ENCODE measurements at places on chromosomes 6 and 20.

DNA sequence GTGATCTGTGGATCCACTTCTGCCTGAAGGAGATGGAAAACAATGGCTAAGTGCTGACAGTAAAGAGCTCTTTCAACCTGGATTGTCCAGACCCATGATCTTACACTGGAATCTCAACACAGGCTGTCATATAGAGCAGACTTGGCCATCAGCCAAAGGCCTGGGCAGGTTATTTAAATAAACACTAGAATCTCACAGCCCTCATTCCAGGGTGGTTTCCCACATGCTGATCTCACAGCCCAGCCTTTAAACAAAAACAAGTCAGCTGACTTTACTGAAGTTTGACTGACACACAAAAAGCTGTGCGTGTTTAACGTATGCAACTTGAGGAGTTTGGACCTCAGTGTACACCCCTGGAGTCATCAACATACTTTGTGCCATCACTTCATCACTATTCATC, 28.4 kb downstream of the SYNDIG1 start:
- DNase-seq, result no peak

- DNase-seq, result no peak
Observed at GRCh38 chr6:119395192-119395591, 45.6 kb upstream of the MAN1A1 start.

- DNase-seq, result no peak
Observed at GRCh38 chr6:79570129-79571029, 33.1 kb upstream of the LCA5 start.

GRCh38 chr6:27471365-27472115, 1.4 kb downstream of the ZNF184 start:
- no peak for DNase-seq

DNA sequence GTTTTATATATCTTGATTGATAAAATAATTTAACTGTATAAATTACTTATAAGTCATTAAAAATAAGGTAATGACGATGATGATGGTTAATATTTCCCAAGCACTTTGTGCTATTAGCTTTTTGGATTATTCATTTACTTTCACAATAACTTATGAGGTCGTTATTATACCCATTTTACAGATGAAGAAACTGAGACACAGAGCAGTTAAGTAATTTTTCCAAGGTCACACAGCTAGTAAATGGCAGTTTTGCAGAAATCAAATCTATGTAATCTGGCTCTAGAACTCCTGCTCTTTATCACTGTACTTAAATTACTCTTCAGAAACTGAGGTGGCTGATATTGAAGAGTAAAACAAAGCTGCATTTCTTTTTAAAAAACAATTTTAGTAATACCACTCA, 18.2 kb downstream of the NOL7 start:
- DNase-seq, result no peak

- no peak for DNase-seq
Observed at GRCh38 chr6:44224029-44224964, 902 bp downstream of the SLC29A1 start.

GRCh38 chr20:3716195-3716834, 3.9 kb upstream of the SIGLEC1 start:
- DNase-seq, result no peak

- peak; percentile 74 for DNase-seq
Observed at GRCh38 chr6:82364087-82365015, 734 bp downstream of the TPBG start.

GRCh38 chr6:5670811-5671561, 335.7 kb downstream of the NRN1 start:
- peak; percentile 54 for DNase-seq

GRCh38 chr6:84123186-84123585, 89.6 kb downstream of the MRAP2 start:
- no peak for DNase-seq

- no peak for DNase-seq
Observed at GRCh38 chr6:157335829-157336228, 12.5 kb upstream of the TMEM242 start.

DNA sequence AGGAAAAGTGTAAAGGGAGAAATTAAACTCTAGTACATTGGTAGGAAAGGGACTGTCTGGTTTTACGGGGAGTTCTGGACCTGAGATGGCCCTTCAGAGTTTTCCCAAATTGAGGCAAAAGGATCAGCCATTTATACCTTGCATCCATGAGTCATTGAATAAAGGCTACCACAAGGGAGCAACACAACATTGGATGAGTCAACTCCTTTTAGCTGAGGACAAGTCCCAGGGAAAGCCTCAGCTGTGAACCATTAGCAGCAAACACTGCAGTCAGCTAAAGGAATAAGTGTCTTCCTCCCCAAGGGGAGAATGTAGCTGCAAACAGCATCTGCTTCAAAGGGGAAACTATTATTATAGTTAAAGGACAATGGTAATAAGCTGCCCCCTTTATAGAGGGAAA, 468.7 kb upstream of the ID4 start:
- DNase-seq, result no peak

GRCh38 chr6:35297601-35298481, at the start of gene DEF6:
DEF6 (plus strand) TSS chr6:35297818; CDS start chr6:35297857, 39 bp downstream.
- peak; percentile 93 for DNase-seq

- no peak for DNase-seq
Observed at GRCh38 chr6:26553264-26553634, 15.1 kb downstream of the HMGN4 start.

- no peak for DNase-seq
Observed at GRCh38 chr20:19888269-19888671, 128.9 kb upstream of the NAA20 start.

DNA sequence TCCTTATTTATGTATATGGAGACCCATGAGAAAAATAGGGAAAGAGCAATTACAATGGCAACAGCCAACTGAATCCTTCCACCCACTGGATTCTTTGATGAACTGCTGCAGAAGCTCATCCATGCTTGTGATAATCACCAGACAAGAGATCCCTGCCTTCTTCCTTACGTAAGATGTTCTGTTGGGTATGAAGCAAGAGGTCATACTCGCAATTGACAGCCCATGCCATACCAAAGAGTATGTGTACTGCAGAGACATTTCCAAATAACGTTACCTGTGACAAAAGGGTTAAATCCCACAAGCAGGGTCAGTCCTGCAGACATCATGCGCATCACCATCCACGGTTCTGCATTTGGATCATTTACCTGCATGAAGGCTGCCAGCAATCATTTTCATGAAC, 27.8 kb downstream of the ELOVL5 start:
- no peak for DNase-seq

DNA sequence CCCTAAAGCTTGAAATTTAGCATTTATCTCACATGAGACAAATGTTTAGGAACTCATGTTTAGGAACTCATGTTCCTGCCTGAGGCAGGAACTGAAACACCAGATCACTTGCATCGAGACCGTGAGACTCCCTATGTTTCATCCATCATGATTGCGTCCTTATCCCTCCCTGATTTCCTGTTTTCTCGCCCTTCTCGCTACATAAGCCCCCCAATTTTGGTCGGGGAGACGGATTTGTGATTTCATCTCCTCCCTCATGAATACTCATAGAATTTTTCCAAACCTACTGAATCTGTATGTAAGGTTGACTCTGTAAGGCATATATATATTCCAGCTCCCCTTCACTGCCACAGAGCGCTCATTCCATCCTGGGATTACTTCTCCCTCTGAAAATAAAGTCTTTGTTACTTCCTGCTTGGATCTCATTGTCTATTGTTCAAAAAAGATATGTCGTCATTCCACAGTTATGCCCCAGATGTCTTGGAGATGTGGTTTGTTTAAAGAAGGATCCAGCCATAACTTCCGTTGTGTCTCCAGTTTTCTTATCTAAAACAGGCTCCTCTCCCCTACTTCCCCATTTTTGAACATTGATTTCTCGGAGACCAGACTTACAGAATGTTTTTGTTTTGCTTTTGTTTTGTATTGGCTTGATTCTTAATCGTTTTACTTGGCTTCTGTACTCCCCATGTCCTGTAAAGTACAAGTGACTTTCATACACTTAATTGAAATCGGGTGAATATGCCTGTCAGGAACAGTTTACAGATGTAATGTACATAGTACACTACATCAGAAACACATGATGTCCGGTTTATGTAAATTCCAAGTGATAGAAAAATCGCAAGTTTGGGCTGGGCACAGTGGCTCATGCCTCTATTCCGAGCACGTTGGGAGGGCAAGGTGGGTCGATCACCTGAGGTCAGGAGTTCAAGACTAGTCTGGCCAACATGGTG, 118.7 kb downstream of the HFE start:
- DNase-seq, result no peak

DNA sequence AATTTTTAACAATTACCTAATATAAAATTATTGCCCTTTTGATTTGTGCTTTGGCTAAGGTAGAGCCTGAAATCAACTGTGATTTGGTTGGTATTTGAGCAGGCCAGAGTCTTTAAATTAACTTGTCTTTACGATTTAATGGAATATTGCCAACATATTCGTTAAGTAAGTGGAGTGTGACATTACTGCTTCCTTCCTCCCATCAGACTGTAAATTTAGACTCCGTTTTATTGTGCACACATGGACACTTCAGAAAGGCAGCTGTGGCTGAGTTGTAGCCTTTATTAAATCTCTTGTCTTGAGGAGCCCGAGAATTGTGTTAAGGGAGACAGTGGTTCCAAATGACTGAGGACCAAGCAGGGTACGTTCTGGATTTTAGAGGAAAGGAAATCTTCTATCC, 57.4 kb downstream of the CAP2 start:
- no peak for DNase-seq

DNA sequence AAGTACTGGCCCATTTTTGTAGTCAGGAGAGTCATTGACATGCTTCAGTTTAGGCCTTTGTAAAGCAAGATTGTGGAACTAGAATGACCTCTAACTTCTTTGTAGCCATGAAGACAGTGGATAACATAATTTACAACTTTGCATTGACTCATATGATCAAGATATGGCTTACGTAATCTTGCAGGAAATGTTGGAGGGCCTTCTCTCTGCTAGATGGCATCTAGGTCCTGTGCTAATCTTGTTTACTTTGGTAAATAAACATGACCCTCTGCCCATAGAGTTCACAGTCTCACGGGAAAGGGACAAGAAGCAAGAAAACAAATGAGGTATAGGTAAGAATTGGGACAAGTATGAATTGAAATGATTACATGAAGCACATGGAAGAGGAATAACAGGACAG, 355.2 kb upstream of the ARID1B start:
- DNase-seq, result no peak

DNA sequence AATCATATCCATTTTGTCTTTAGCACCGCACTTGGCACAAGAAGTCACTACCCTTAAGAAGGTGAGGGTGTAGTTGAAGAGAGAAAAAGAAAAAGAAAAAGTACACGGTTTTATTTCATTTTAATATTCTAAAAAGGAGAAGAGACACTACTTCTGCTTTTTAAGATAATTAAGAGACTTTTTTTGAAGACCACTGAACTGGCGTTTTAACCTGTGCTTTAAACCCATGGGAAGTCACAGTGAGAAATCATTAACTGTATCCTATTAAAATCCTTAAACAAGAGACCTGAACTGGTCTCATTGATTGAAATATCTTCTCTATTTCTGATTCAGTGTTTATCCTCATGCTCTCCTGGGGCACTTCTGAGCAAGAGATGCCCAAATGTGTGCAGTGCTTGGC, 243.5 kb downstream of the TMEM242 start:
- DNase-seq, result no peak

DNA sequence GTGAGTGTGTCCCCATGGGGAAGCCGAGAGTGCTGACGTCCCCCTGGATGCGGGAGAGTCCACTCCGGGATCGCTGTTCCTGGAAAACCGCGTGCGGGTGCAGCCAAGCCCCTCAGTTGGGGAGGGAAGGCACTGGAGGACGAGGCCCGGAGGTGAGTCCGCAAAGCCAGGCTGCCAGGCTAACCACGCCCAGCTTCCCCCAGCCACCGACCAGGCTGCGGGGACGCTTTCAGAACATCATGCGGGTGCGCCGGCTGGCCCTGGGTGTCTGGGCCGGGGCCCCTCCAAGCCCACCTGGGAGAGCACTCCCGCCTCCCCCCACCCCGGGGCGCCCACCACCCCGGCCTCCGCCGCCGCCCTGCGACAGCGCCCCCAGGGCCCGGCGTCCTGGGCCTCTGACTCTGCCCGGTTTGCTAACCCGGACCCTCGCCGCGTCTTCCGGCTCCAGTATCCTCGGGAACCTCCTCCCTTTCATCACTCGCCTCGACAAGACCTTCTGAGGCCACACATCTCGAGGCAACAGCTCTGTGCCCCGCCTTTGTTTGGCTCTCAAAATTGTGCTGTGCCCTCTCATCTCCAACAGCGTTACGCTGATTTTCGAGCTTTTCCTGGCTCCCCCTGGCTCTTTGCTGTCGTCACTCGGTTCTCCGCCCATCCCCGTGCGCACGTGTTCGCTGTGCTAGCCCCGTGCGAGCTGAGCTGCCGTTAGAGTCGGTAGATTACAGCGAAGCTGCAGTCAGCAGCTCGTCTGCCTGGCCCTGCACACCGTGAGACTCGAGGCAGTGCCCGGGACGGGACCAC, 47.1 kb upstream of the ENTPD6 start:
- DNase-seq, result no peak

- DNase-seq, result no peak
Observed at GRCh38 chr20:61397790-61398189, 145.7 kb downstream of the CDH4 start.

DNA sequence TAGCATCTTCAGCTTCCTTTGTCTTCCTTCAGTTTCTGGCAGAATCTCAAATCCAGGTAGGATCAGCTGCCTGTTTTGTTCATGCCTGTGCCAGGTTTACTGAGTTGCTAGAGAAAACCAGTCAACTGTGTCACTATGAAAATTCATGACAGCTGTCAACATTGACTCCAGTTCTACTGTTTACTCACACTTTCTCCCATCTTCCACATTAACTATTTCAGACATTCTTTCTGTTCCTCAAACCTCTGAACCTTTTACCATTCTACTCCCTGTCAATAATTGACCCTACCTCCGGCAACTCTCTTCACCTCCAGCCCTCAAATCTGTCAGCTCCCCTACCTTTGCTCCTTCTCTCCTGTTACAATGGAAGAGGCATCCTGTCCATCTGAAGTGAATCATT, 8.5 kb downstream of the ENPP4 start:
- no peak for DNase-seq

DNA sequence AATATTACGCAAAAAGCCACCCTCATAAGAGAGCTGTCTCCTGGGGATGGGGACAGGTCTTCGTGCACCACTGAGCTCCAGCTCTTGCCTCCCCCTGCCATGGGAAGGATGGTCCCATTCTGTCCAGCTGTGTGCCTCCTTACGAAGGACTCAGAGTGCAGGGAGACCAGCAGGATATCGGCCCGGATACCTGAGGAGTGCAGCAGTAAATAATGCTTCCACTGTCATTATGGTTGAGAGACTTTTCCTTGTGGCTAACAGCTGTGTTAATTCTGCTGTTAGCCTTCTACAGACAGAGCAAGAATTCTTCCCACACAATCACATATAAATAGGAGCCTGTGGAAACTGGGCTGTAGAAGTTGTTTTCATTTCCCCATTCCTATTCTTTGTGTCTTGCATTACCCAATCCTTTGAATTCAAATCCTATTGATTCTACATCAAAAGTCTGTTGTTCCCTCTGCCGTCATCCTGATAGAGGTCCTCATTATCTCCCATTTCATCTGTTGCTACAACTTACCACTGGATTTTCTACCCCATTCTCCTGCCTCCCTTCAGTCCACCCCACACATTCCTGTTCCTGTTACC, 364.6 kb upstream of the SOX4 start:
- DNase-seq, result no peak

- no peak for DNase-seq
Observed at GRCh38 chr6:164436976-164437375, 872.4 kb downstream of the C6orf118 start.

Data from Right ventricle myocardium inferior (tissue), 1 donor.